Activated B cell treated with CpG ODN at 0.5 μM for 24 hours (primary cell): ENCODE measurements at places on chromosomes 3 and 15. TPM values are rescaled to one million over a fixed set of nuclear protein-coding genes. Genes with fewer than 3 reads are reported as not detected.

- no peak for DNase-seq
Observed at GRCh38 chr3:69200384-69201068, 78.1 kb upstream of the LMOD3 start.

- no peak for DNase-seq
Observed at GRCh38 chr3:103048068-103048722, 613.4 kb downstream of the ZPLD1 start.

DNA sequence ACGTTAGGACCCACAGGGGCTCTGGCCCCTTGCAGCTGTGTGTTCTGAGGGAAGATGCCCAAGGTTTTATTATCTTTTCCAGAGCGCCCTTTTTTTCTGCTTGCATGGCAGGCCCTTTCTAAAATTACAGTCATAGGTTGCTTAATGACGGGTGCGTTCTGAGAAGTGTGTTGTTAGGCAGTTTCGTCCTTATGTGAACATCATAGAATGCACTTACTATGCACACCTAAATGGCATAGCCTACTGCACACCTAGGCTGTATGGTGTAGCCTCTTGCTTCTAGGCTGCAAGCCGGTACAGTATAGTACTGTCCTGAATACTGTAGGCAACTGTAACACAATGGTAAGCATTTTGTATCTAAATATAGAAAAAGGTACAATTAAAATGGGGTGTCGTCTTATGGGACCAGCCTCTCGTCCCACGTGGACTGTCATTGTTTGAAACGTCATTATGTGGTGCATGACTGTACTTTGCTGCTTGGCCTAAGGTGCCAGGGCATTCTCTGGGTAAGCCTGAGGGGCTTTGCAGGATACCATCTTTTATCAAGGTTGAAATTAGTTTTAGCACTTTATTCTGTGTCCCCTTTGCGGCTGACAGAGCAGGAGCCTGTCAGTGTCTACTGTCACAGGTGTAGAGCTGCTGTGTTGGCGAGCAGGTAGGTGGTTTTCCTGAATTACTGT lies 10.9 kb downstream of the KLF13 start:
- DNase-seq: no peak

DNA sequence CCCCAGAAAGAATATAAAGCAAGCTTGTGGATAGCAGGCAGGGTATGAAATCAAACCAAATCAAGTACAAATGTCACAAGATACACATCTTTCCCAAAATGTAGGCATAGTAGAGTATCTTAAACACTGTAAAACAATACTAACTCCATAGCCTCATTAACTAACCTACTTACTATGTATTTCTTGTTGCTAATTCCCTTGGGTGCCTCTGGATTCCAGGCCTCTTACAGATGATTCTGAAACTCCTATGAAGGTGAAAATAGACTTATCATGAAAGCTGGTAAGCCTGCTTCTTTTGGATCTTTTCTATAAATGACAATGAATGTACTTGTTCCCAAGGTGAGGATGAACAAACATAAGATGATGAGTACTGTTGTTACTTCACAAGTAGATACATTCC lies 93.8 kb downstream of the FRMD5 start:
- DNase-seq: no peak

GRCh38 chr3:38458796-38459498 lies 5.3 kb downstream of the ACVR2B start:
- DNase-seq: no peak

GRCh38 chr3:146187334-146187950 lies 26.5 kb upstream of the PLOD2 start:
- no peak for DNase-seq

GRCh38 chr3:46209053-46209452 lies 940 bp upstream of the CCR1 start:
- no peak for DNase-seq

- DNase-seq: no peak
Observed at GRCh38 chr3:87260270-87260669, 16.1 kb downstream of the POU1F1 start.

- no peak for DNase-seq
Observed at GRCh38 chr15:59396211-59396610, 23.5 kb upstream of the MYO1E start.

- DNase-seq: no peak
Observed at GRCh38 chr15:87557881-87558280, 698.7 kb downstream of the NTRK3 start.

DNA sequence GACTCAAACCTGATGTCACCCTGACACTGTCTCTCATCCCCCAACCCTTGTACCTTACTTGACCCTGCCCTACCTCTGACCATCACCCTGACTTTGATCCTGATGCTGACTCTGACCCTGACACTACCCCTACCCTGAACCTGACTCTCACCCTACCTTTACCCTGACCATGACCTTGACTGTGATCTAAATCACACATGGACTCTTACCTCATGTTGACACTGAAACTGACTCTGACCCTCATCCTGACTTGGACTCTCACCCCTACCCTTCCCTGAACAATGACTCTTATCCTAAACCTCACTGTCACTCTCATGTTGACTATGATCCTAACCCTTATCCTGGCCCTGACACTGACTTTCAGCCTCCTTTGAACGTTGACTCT lies 21.7 kb upstream of the SLC25A26 start:
- no peak for DNase-seq

DNA sequence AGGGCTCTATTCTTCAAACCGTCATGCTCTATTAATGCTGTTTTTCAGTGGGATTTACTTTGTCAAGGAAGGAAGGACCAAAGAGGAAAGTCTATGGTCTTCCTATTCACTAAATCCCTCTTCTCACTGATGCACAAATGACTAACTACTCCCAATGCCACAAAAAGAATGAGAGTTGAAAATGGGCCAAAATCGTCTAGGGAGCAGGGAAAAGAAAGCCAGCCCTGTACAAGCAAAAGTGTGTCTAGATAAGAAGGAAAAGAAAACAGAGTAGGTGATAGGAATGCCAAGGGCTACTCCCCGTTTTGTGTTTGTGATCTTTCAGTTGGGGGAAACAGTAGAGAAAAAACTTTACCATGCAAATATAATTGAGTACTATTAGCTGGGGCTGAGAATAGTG lies 97.2 kb upstream of the TMCO5A start:
- DNase-seq: no peak

Gene ANKRD34C
- not detected in 2 replicates for total RNA-seq

Gene STRIT1
- not detected in 2 replicates for total RNA-seq

Gene RBMS3
- 0.31 and 0.56 TPM in 2 replicates for total RNA-seq

Gene MEIS2
- 0.24 TPM in 1 of 2 replicates, not detected in the other for total RNA-seq

Gene IMPG2
- 0.20 and 0.29 TPM in 2 replicates for total RNA-seq

Gene PLIN1
- total RNA-seq: 0.27 and 0.71 TPM in 2 replicates

Gene NEO1
- 1.0 and 2.3 TPM in 2 replicates for total RNA-seq

Gene CRYGS
- total RNA-seq: 4.0 and 4.6 TPM in 2 replicates
